Myocyte (in vitro differentiated cells): ENCODE measurements at places on chromosomes 4 and X.

GRCh38 chr4:173891072-173891471, 361.0 kb upstream of the HAND2 start:
- no peak for DNase-seq

- no peak for DNase-seq
Measured at GRCh38 chrX:1531096-1531890, 5.7 kb downstream of the P2RY8 start.

- no peak for DNase-seq
Measured at GRCh38 chr4:29711226-29711625, 1008.9 kb upstream of the PCDH7 start.

GRCh38 chr4:4637710-4638109, 95.9 kb upstream of the STX18 start:
- DNase-seq, result no peak

DNA sequence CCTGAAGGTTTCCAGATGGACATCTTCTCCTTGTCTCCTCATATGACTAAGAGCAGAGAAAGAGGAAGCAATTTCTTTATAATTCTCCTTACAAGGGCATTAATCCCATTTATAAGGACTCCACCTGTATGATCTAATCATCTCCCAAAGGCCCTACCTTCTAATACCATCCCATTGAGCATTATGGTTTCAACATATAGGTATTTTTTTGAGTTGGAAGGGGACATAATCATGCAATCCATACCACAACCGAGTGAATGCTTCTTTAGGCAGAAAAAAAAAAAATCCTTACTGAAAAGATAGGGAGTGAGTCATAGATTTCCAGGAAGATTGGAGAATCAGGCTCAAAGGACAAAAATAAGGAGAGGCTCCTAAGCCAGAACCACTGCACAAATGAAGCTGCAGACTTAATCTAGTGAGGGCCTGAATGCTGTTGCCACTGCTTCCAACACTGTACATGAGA, 312.5 kb upstream of the HS3ST1 start:
- DNase-seq, result no peak

- peak; percentile 82 for DNase-seq
Measured at GRCh38 chr4:2755821-2756690, at the start of gene TNIP2. Gene TNIP2, minus strand, starts transcription at chr4:2756336. Its CDS starts 47 bp downstream, at chr4:2756289.

- no peak for DNase-seq
Measured at GRCh38 chr4:40559585-40560465, 69.8 kb downstream of the RBM47 start.

DNA sequence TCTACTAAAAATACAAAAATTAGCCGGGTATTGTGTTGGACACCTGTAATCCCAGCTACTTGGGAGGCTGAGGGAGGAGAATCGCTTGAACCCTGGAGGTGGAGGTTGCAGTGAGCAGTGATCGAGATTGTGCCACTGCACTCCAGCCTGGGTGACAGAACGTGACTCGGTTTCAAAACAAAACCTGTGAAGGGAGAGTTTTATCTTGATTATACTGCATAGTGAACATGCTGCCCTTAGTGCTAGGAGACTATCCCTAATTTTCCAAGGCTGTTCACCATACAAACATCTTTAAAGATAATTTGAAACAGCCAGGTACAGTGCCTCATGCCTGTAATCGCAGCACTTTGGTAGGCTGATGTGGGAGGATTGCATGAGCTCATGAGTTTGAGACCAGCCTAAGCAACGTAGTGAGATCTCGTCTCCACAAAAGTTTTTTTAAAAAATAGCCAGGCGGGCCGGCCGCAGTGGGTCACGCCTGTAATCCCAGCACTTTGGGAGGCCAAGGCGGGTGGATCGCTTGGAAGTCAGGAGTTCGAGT, 6.2 kb downstream of the AFF1 start:
- no peak for DNase-seq

GRCh38 chr4:98558471-98559169, 99.8 kb downstream of the TSPAN5 start:
- no peak for DNase-seq

- no peak for DNase-seq
Measured at GRCh38 chr4:10172278-10172921, 55.8 kb upstream of the WDR1 start.

- peak; percentile 79 for DNase-seq
Measured at GRCh38 chrX:75547783-75548182, 24.9 kb upstream of the ZDHHC15 start.

GRCh38 chrX:22060415-22061280, 28.5 kb downstream of the PHEX start:
- DNase-seq, result no peak

GRCh38 chrX:139113708-139114107, 402.2 kb upstream of the FGF13 start:
- no peak for DNase-seq

DNA sequence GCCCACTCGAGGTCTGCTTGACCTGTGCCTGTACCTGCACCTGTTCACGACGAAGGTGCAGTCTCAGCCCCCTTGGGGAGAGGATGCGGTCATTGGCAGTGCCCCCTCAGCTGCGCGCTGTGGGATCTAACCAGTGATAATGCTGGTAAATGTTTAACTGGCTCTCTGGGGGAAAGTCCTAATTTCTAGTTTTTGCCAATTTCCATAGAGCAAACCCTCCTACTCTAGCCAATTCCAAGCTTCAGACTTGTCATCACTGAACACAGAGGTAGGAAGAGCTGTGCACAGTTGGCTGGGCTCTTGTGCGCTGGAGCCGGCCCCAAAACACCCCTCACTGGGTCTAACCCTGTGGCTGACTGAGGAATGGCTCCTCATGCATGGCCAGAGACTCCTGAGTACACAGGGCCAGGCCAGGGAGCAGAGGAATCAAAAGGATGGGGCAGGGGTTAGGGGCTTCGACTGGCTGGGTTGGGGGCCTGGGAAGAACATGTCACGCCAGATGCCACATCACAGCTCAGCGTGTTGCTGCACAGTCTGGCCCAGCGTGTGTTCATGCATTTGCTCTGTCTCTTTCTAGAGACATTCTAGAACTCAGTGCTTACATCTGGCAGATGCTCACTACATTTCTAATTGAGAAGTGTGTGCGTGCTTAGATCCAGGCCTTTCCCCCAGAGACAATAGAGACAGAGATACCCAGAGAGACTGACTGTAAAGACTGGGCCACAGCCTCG, 270.8 kb downstream of the BCOR start:
- no peak for DNase-seq

- DNase-seq, result peak; percentile 42
Measured at GRCh38 chr4:7195546-7196287, 3.4 kb downstream of the SORCS2 start.

GRCh38 chrX:80648023-80648422, 161.7 kb downstream of the BRWD3 start:
- DNase-seq, result peak; percentile 6

- DNase-seq, result no peak
Measured at GRCh38 chr4:183624548-183624947, 34.4 kb downstream of the RWDD4 start.

GRCh38 chrX:11724122-11725017, 33.7 kb upstream of the MSL3 start:
- DNase-seq, result peak; percentile 41

DNA sequence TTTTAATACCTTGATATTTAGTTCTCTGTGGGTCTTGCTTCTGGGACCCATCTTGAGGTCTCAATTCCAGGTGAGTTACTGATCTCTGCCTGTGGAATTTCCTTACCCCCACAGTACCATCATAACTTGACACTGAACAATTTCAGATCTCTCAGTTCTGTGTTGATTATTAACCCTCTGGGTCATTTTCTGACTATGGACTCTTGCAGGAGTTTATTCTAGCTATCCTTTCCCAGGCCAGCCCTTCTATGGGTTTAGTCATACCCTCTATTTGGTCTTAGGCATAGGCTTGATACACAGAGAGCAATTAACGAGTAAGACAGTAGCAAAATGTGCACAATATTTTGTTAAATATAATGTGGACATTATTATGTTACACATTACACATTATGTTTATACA, 3.7 kb upstream of the SPARCL1 start:
- DNase-seq, result no peak

GRCh38 chrX:153627675-153628111, 19.3 kb upstream of the DUSP9 start:
- DNase-seq, result peak; percentile 28

DNA sequence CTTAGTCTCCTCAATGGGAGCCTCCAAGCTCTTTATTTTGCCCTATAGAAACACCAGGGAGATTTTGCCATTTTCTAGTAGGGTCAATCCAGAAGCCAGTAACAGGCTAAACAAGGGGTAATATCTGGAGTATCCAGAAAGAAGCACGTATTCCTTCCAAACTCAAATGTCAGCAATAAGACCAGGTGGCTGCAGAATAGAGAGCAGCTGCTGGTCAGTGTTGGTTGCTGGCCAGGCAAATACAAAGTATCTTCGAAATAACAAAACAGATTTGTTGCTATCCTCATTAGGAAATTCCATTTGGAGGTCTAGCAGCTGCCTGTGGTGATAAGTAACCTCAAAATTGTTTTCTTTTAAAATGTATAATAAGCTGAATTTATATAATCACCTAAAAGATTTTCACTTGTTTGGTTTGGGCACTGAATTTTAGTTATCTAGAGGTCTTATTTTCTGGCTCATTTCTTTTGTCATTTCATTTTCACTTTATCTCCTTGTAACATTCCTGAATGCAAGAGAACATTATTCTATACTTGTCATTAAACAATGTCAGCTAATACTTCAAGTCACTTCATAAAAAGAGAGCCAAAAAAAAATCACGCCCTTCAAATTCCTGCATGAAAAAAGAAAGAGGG, 320.6 kb downstream of the DTHD1 start:
- no peak for DNase-seq

GRCh38 chr4:126750723-126751122, 882.0 kb upstream of the INTU start:
- no peak for DNase-seq

- DNase-seq, result no peak
Measured at GRCh38 chr4:52665592-52665991, 6.5 kb upstream of the USP46 start.

- peak; percentile 13 for DNase-seq
Measured at GRCh38 chrX:40855411-40855810, 120.1 kb upstream of the MED14 start.

DNA sequence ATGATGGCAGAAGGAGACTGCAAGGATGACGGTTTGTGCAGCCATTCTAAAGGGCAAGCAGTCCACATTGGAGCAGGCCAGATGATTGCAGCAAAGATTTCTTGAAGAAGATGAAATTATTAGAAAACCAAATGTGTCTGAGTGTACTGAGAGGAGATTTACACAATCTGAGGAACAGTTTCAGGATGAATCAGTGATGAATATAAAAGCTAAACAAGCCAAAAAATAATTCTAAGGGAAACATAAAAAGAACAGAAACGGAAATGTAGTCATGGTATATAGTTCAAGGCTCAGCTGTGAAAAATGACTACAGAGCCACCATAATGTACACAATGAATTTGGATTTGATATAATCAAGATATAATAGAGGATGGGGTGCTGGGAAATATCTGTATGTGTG, 168.5 kb downstream of the PDGFC start:
- DNase-seq, result no peak

- no peak for DNase-seq
Measured at GRCh38 chr4:175811228-175811627, 836 bp downstream of the GPM6A start.

- DNase-seq, result no peak
Measured at GRCh38 chr4:6390356-6390755, 82.1 kb downstream of the PPP2R2C start.
